Stimulated activated CD4-positive, alpha-beta T cell treated with anti-CD3 and anti-CD28 coated beads, Interleukin-4, amount 100 ng/mL, for 24 hours (primary cell): ENCODE measurements at places on chromosomes 2 and 18.

DNA sequence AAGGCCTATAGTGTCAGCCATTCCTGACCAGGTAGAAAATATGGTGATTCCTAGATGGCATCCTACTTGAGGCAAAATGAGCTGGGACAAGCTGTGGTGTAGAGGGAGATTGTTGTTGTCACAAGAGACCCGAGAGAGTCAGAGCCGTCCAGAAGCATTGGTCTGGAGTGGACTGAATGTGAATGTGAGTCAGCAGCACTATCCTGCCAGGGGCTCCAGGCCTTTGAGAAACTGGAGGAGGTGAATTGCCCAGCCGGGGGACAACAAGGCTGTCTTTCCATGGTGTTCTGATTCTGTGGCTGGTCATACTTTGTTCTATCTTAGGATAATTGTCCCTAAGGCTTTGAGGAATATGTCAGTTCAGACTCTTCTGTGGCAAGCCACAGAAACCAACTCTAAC lies 29.4 kb upstream of the EIF2AK3 start:
- DNase-seq = no peak

- no peak for DNase-seq
Measured at GRCh38 chr2:192098814-192099491, 95.8 kb downstream of the TMEFF2 start.

DNA sequence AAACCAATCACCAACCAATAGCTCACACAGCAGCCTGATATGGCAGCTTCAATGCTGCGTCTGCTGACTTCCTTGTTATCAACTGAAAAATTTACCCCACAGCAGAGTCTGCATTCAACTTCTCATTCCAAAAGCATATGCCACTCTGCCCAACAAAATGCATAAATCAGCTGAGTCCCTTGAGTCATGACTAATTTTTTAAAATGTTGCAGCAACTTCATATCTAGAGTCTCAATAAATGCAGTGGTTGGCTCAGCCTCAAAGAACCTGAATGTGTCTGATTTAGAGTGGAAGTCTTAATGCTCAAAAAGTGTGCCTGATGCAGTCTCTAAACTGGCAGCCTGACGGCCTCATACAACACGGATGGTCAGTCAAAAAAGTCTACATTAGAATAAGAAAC lies 46.5 kb downstream of the FARSB start:
- DNase-seq = no peak

DNA sequence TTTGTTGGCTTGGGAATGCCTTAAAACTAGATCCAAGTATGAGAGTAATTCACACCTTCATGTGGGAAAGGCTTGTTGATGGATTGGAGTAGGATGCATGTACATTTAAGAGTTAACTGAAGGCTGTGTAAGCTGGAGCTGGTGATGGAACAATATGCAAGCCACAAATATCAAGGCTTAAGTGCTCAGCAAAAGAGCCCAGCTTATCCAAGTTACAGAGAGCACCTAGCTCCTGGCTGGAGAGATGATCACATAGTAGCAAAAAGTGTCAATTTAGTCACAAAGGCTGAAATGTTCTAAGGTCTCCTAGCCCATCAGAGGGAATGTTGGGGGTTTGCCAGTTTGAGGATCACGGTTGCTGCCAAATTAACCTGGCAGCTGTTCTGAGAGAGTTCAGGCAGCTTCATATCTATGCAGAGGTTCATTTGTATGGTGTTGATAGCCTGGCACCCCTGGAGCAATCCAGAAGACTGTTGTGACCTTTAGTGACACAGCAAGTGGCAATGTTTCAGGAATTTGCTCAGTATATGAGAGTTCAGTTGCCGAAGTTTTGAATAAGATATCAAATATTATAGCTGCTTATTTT lies 228.2 kb downstream of the DOK6 start:
- DNase-seq = no peak

GRCh38 chr18:59272891-59273758 lies at the start of gene RAX:
TSS of gene RAX (minus strand) at chr18:59273454. CDS start at chr18:59273206, 248 bp downstream.
- no peak for DNase-seq

- no peak for DNase-seq
Measured at GRCh38 chr2:127044977-127045661, 61.8 kb downstream of the BIN1 start.

DNA sequence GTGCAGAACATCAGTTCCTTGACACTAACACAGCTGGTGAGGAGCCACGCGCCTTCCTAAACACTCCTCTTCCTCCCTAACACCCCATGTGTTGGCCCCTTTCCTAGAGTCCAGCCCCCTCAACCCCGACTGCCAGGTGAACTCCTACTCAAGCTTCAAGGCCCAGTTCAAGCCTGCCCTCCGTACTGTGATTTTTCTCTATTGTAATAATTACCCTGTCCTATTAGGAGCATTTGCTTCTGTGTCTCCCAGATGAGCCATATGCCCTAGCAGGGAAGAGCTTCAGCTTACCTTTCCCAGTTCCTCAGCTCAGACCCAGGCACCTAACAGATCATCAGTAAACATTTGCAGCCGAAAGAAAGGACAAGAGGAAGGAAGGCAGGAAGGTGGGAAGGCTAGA lies 130.6 kb upstream of the SALL3 start:
- DNase-seq = no peak

GRCh38 chr2:134836986-134837385 lies 1.4 kb upstream of the ACMSD start:
- no peak for DNase-seq

DNA sequence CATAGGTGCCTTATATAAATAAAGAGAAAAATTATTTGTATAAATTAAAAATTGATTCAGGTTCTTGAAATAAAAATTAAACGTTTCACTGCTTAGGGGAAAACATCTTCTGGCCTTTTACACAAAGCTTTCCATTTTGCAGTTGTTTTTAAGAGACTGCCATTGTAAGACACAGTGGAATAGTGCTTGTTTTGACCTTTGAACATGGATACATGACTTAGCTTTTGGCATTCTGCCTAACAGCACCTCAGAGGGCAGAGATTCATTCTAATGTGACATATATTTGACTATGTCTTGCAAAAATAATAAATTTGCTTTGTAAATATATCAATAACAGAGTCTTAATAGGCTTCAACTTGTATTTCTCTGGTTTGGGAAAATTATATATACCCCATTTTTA lies 142.1 kb downstream of the SLC4A10 start:
- no peak for DNase-seq

- DNase-seq = no peak
Measured at GRCh38 chr2:143075711-143076110, 53.5 kb upstream of the ARHGAP15 start.

DNA sequence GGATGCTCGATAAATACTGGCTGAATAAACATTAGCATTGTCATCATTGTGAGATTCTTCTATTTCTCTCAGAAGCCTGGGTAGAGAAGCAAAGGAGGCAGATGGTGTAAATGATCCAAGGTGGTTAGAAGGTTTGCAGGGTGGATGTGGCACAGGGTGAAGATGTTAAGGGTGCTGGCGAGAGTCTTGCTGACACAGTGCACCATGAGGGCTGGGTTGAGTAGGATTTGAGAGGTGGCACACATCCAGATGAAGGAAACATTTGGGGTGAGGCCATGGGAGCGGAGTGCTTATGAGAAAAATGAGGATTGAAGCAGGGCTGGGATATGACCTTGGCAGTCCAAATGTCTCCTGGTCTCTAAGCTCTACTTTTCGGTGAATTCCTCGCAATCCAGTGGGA lies 17.8 kb upstream of the CPO start:
- no peak for DNase-seq

- no peak for DNase-seq
Measured at GRCh38 chr2:68643011-68643873, at the start of gene PROKR1. TSS of gene PROKR1 (plus strand) at chr2:68643579. CDS start at chr2:68645822, 2,243 bp downstream.

DNA sequence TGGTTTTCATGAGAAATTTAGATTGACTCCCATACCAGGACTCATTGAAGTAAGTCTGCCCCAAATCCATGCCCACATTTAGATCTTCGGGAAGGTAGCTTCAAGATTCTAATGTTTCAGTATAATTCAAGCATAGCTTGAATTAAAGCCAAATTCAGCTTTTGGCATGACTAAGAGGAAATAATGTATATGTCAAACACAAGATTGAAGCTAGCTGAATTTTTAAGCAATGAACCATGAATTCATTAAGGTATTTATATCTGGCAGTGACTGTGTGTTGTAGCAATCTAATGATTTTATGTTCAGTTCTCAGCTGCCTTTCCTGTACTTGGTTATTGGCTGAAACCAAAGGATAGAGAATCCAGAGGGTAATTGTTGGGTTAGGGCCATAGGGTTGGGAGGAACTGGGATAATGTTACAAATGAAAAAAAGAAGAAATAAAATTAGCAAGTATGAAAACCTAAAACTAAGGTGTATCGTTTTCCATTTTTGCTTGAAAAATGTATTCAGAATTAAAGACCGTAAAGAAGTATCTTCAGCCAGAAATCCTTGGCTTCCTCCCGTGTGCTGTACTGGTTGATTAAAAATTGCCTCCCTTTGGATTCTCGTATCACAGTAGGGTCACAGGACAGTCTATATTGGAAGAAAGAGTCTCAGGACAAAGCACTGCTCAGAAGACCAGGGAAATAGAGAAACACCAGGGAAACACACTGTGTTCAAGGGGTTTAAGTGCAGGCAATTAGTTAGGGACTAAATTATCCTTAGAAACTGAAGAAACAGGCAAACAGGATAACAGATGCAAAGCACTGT lies 119.0 kb upstream of the FN1 start:
- DNase-seq = no peak

DNA sequence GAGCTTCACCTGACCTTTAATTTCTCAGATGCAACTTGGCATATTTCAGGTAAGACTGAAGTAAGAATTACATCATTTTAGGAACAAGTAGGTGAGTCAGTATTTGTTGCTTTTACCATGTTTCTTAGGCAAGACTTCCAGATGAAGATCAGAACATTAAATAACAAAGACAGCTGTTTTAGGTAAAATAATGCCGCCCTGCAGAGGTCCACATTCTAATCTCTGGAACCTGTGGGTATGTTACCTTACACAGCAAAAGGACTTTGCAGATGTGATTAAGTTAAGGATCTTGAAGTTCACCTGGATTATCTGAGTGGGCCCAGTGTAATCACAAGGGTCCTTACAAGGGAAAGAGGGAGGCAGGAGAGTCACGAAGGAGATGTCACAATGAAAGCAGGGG lies 39.3 kb downstream of the ICOS start:
- DNase-seq = no peak

DNA sequence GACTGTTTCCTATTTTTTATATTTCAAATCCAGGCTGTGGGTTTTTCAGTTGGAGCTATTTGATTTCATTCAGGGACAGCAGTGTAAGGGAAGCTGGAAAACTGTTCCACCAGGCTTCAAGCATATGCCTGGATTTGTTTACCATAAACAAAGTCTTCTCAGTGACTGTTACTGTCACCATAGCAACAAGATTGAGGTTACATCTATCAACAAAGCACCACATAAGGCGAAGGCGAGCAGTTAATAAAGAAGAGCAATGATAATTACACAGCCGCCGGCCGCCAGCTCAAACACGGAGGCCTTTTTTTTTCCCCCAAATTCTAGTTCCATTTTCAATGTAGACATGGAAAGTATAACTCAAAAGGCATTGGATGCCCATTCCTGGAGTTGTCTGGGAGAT lies 553.7 kb upstream of the SYT4 start:
- no peak for DNase-seq

DNA sequence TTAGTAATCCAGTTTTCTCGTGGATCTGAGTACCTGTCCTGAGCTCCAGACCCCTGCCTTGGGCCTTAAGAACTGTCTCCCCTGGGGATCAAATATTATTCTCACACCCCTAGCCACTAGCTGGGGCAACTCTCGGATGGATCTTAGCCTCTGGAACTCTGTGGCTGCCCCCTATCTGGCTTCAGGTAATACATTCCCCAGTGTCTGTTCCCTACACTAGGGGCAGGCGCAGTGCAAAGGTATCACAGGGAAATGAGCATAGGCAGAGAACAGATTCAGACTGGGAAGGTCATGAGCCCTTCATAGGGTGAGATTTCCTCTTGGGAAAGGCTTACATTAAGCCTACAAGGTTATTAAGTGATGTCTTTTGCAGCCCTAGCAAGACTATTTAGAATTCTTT lies 11.2 kb upstream of the SIX2 start:
- DNase-seq = no peak
